Bronchial epithelial cell (primary cell): ENCODE measurements at places on chromosomes 4 and X.
A peak's percentile ranks its signal among the peaks of the same experiment; 100 is the strongest.

- peak; percentile 10 for DNase-seq
These were observed 166.4 kb downstream of the PARM1 start for GRCh38 chr4:75099321-75099720.

DNA sequence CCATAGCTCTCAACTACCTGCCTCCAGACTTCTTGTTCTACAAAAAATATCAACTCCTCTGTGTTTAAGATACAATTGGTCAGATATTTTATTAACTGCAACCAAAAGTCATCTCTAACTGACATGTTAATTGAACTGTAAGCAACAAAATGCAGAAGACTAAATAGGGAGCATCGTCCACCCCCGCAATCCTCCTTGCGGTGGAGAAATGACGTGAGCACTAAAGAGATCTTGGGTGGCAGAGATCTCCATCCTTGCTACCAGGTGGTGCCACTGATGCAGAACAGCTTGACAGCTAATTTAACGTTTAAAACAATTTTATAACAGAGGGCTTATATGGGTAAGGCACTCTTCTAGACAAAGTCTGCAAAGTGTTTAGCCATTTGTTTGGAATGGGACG is 164.4 kb upstream of the FTHL17 start:
- DNase-seq: no peak

DNA sequence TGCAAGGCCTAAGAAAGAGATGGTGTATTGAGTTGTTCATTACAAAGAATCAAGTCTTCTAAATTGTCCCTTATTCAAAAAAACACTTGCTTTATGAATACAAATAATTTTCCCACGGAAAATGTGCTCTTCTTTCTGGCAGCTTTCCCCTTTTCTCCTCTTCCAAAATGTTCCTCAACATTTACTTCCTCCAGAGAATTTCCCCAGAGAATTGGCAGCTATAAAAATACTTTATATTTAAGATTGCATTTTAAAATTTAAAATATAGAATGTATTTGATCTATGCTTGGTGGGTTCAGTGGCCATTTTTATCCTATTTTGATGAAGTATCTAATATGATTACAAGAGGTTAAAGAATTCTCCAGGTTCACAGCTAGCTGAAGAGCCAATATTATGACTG is 521.0 kb downstream of the IQCM start:
- no peak for DNase-seq

DNA sequence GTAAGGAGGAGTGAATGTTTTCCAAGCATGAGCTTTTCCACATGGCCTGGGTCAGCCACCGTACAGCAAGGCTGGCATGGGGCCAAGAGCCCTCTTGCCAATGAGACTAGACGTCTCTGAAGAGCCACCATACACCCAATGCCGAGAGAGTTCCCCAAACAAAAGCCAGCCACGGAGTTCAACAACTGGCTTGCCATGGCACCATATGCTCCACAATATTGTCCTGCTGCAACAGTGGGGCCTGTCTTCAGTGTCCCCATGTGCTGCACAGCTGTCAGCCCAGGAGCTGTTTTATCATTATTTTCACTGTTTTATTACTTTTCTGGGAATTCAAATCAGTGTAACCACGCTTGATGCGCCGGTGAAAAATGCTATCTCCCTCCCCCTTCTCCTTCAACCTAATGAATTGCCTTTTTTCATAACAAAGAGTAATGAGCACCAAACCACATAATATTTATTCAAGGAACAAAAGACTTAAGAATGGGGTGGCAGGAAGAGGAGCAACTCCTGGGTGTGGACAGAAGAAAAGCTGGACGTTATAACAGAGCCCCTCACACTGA is 18.4 kb downstream of the MAML3 start:
- no peak for DNase-seq

DNA sequence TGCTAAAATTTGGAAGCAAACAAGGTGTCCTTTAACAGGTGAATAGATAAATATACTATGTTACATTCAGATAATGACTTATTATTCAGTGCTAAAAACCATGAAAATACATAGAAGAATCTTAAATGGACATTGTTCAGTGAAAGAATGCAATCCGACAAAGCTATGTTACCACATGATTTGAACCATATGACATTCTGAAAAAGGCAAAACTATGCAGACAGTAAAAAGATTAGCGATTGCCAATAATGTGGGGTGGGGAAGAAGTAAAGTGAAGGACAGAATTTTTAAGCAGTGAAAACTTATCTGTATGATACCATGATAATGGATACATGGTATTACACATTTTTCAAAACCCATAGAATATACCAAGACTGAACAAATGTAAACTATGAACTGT is 926.9 kb downstream of the FAT4 start:
- DNase-seq: no peak

GRCh38 chr4:66840178-66840577 is 705.1 kb downstream of the CENPC start:
- DNase-seq: no peak
